Effector memory CD4-positive, alpha-beta T cell (primary cell): ENCODE measurements at places on chromosomes 6 and 20.

DNA sequence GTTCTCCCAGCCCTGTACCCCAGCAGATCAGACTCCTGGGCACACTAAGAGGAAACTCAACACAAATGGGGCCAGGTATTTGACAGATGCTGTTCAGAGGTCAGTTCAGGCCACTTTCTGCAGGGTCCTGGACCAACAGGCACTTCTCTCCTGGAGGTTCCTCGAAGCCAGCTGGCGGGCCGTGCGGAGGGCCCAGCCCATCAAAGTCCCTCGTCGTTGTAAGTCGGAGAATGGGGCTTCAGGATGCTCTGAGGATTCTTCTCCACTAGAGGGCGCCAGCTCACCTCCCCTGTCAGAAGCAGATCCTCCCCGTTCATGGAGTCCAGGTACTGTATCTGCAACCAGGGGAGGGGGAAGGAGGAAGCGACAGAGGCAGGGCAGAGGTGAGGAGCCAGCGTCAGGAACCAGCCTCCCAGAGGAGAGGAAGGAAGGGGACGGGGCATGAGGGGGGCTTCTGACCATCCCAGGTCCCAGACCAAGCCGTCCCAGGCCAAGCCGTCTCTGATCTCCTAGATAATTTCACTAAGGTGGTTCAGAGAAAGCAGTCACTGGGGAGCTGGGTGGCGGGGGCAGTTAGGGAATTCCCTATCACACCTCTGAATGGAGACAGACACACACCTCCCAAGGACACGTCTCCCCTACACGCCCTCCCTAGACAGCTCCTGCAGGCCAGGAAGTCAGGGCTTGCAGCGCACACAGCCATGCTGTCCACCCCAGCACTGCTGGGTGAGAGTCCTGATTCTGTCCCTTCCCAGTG, 11.7 kb upstream of the FAM83C start:
- peak; percentile 70 for DNase-seq

DNA sequence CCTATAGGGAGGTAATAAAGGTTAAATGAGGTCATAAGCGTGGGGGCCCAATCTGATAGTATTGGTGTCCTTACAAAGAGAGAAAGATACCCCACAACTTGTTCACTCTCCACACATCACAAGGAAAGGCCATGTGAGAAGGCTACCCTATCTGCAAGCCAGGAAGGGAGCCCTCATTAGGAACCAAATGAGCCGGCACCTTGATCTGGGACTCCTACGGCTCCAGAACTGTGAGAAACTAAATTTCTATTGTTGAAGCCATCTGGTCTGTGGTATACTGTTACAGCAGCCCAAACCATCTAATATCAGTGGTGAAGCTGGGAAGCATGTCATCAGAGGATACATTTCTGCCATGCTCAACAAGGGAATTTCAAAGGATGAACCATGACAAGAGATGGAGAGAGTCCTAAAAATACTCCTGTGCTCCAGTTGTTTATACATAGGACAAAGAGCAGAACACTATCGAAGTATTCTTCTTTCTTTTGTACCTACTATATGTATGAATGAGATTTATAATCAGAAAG, 10.4 kb downstream of the COX7A2 start:
- no peak for DNase-seq

DNA sequence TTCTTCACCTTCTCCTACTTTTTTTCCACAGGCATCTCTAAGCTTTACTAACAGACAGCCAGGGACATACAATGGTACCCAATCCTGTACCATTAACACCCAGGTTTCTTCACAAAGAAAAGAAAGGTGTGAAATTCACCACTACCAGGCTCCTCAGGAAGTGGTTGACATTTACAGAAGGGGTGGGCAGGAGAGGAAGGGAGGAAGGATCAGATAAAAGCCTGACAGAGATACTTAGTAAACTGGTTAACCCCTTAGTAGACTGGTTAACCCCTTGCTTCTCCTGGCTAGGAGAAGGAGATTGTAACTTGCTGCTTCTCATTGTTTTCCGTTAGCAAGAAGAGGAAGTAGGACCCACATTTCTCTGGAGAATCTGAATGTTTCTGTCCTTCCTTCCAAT, 7.2 kb downstream of the SAMD3 start:
- peak; percentile 20 for DNase-seq

DNA sequence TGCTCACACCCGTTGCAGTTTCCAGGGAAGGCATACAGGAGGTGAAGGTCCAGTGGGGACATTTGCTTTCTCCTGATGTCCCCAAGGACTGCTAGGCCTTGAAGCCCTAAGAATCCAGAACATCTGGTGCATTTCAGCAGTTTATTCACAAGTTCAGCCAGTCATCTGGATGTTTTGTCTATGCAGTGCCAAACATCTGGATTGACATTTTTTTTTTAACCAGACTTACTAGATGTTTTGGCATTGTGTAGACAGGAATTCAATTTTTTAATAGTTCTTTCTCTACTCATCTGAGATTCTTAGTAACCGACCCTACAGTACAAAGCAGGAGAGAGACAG, 256.2 kb downstream of the CLIC5 start:
- no peak for DNase-seq

DNA sequence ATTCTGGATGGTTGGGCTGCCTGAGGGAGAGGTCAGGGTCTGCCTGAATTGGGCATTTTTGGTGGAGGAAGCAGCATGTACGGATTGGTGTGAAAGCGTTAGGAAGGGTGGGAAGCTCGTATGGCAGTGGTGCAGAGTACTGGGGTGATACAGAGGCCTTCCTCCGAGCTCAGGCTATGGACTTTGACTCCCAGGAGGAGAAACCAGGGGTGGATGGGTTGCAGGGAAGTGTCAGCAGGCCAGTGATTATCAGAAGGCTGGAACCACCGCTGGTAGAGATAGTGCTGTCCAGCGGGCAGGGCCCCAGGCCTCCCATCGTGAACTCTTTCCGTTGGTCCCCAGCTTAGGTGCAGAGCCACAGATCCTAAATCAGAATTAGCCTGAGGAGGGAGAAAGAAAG, 5.3 kb downstream of the WFDC5 start:
- DNase-seq, result no peak

GRCh38 chr6:52728394-52728793, 34.9 kb downstream of the GSTA2 start:
- no peak for DNase-seq

DNA sequence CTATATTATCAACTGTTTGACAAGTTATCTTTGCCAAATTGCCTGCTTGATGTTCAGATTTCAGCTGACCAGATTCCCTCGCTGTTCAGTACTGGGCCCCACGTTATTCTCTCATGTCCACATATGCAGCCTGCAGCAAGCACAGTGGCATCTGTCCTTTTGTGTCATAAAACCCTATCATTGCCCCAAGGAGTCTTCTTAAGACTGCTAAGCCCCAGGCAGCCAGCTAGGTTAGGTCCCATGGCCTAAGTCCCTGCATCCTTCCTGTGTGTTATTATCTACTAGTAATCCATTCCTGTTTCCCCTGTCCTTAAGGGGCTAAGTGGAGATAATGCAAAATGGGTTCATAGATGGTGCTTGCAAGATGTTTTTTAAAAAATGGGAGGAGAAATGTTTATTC, 7.2 kb downstream of the KDM1B start:
- DNase-seq, result no peak

- no peak for DNase-seq
Observed at GRCh38 chr20:23691675-23692074, 2.8 kb upstream of the CST4 start.

DNA sequence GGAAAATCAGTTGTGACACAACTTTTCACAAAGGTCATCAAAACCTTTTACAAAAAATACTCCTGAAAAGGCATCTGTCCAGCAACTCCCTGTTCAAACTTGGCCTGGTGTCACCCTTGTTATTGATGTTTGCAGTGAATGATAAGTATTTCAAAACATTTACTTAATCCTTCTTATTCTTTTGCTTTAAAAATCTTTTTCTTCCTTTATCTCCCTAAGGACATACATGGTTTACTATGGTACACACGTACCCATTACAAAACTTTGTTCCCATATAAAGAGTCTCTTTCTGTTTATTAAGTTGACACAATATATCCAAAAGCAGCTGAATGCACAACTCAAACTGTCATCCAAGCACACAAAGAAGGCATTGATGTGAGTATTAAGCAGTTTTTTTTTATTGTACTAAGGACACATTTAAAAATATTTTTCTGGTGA, 17.5 kb downstream of the GSTA2 start:
- no peak for DNase-seq

- no peak for DNase-seq
Observed at GRCh38 chr20:11529047-11529446, 388.6 kb upstream of the BTBD3 start.

DNA sequence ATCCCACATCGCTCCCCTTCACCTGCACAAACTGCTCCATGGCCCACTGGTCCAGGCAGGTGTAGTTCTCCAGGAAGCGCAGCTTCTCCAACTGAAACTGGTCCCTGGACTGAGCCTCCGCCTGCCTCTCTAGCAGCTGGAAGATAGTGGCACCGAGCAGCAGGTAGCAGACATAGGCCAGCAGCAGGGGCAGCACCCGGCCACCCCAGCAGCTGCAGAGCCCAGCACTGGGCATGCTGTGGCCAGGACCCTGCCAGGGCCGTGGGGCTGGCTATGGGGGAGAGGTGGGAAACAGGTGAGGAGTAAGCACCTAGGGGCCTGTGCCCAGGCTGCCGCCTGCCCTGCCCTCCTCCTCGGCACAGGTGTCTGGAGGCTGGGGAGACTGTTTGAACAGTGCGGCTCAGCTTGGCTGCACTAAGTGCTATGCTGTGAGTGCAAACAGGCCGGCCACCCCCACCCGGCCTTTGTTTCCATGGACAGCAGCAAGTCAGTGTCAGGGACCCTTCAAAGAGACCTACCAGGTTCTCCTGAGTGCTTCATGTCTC, at the start of gene KCNK16:
KCNK16 (minus strand) TSS at position 397 of the 545 bp plus-strand sequence; CDS start at position 235, 162 bp downstream.
- DNase-seq, result no peak
